ENCODE measurements at places on chromosomes 6 and 20.

DNA sequence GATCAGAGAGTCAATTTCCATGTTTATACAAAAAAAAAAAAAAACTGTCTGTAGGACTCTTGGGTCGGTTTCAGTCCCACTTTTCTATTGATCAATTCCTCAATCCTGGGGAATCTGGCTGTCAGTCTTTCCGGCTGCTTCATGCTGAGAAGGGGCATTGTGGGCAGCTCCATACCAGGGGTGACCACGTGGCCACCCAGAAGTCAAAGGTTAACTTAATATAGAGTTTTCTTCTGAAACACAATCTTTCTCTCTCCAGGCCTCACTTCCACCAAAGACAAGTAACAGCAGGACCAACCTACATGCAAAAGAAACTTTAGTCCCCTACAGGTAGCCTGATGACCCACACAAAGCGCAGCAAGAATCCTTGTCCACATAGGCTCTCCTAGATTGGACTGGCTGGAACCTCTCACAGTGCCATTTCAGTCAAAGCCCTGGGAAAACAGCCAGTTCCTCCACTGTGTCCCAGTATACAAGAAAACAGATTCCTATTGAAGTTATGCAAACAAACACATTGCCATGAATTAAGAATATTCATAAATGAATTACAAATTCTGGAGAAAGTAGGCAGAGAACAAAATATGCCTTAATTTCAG lies 18.5 kb upstream of the SERPINB9 start:
- no peak for DNase-seq

- no peak for DNase-seq
Measured at GRCh38 chr6:167044696-167045095, 45.5 kb downstream of the CEP43 start.

GRCh38 chr6:21423106-21423854 lies 170.3 kb upstream of the SOX4 start:
- DNase-seq: no peak

DNA sequence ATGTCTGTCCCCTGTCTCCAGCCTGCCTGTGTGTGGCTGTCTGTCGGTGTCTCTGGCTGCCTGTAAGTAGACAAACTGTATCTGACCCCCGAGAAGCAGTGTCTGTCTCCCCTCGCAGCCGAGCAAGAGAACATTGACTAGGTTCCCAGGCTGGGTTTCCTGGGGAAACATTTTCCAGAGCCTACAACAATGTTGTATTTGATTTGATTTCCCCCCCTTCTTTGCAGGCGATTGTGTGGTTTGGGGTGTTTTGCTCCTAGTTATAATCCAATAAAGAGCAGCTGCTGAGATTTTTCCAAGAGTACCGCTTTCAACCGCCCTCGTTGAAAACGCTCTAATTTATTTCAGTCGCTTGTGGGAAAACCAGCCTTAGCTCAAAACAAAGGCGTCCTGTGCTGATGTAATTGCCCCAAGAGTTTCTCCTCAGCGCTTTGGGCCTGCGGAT lies 92.6 kb downstream of the CDC5L start:
- DNase-seq: no peak
